H9 (cell line): ENCODE measurements at places on chromosomes 13 and 19. TPM values are rescaled to one million over a fixed set of nuclear protein-coding genes. Genes with fewer than 3 reads are reported as not detected.
A peak's percentile ranks its signal among the peaks of the same experiment; 100 is the strongest.

The RTBDN gene
- total RNA-seq = 5.6 and 6.4 TPM in 2 replicates

GRCh38 chr13:71218960-71219359, 648.0 kb downstream of the DACH1 start:
- no peak overlapping the region for H3K4me3 ChIP-seq
- DNase-seq = no peak
- H3K27ac ChIP-seq = no peak overlapping the region
- no peaks in the 10 kb centered on the region for H3K4me1 ChIP-seq
- no peaks in the 10 kb centered on the region for H3K27me3 ChIP-seq
- no peaks in the 10 kb centered on the region for H3K36me3 ChIP-seq

The ZNF492 gene
- total RNA-seq = not detected in 2 replicates

- peak; percentile 68 for DNase-seq
- no peak overlapping the region for H3K4me3 ChIP-seq
- H3K27me3 ChIP-seq = no peaks in the 10 kb centered on the region; the same call in 1 of the 2 replicates
- H3K36me3 ChIP-seq = peaks cover under 1% of the 10 kb centered on the region
- no peaks in the 10 kb centered on the region; the same call in 1 of the 2 replicates for H3K4me1 ChIP-seq
Observed at GRCh38 chr19:45305421-45305820, 17.3 kb downstream of the CKM start.

The ALKBH7 gene
- 81.6 and 85.7 TPM in 2 replicates for total RNA-seq

DNA sequence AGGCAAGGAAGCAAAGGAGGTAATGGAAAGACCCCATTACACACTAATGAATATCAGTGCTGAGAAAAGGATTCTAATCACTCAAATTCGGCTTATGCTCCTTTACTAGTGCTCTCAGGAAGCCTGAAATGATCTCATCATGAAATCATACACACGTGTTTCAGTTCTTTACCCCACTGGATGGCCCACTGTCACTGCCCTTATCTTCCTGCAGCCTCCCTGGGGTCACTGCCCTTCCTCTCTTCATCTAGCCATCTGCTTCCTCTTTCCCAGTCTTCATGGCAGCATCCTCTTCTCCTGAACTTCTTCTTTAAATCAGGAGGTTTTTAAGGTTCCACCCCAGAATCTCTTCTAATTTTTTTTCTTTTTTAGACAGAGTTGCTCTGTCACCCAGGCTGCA, 27.9 kb upstream of the EEF1AKMT1 start:
- DNase-seq = no peak
- H3K27me3 ChIP-seq = no peaks in the 10 kb centered on the region
- H3K4me1 ChIP-seq = no peaks in the 10 kb centered on the region
- H3K27ac ChIP-seq = no peak overlapping the region
- H3K36me3 ChIP-seq = peaks cover 10% of the 10 kb centered on the region; the same call in 2 of the 3 replicates
- H3K4me3 ChIP-seq = no peak overlapping the region

The LGALS4 gene
- total RNA-seq = 0.37 and 0.68 TPM in 2 replicates
